ENCODE measurements at places on chromosomes 5 and 9.
A peak's percentile ranks its signal among the peaks of the same experiment; 100 is the strongest.

GRCh38 chr5:77628840-77629508 is 9.5 kb downstream of the OTP start:
- peak overlapping the region; percentile 97 for H3K27ac ChIP-seq
- peaks cover 29% of the 10 kb centered on the region for H3K4me1 ChIP-seq
- peak overlapping the region; percentile 87 for H3K4me3 ChIP-seq
- DNase-seq = no peak
- peaks cover 79% of the 10 kb centered on the region for H3K27me3 ChIP-seq

- H3K4me1 ChIP-seq = peaks cover 5% of the 10 kb centered on the region
- no peak overlapping the region for H3K27ac ChIP-seq
- no peaks in the 10 kb centered on the region for H3K27me3 ChIP-seq
These were observed 34.7 kb downstream of the SHOC1 start for GRCh38 chr9:111759762-111760639.

- H3K27me3 ChIP-seq = peaks cover 7% of the 10 kb centered on the region
- H3K4me1 ChIP-seq = no peaks in the 10 kb centered on the region
- H3K4me3 ChIP-seq = no peak overlapping the region
- no peak for DNase-seq
These were observed 114.2 kb downstream of the FEM1C start for GRCh38 chr5:115430374-115430773.

- peaks cover 11% of the 10 kb centered on the region for H3K27me3 ChIP-seq
- no peaks in the 10 kb centered on the region for H3K36me3 ChIP-seq
- no peaks in the 10 kb centered on the region for H3K4me1 ChIP-seq
These were observed 24.8 kb downstream of the HRH2 start for GRCh38 chr5:175682664-175683063.
